ENCODE measurements at places on chromosomes 2 and 18.
A peak's percentile ranks its signal among the peaks of the same experiment; 100 is the strongest.

- DNase-seq, result no peak
These were observed 114.2 kb upstream of the ZNF236 start for GRCh38 chr18:76708071-76708721.

- DNase-seq, result no peak
These were observed 14.4 kb downstream of the NEMP2 start for GRCh38 chr2:190519975-190520767.

- no peak for DNase-seq
These were observed 343.8 kb downstream of the PID1 start for GRCh38 chr2:228927028-228928010.

- DNase-seq, result no peak
These were observed 1568.6 kb upstream of the NXPH2 start for GRCh38 chr2:140348826-140349225.

DNA sequence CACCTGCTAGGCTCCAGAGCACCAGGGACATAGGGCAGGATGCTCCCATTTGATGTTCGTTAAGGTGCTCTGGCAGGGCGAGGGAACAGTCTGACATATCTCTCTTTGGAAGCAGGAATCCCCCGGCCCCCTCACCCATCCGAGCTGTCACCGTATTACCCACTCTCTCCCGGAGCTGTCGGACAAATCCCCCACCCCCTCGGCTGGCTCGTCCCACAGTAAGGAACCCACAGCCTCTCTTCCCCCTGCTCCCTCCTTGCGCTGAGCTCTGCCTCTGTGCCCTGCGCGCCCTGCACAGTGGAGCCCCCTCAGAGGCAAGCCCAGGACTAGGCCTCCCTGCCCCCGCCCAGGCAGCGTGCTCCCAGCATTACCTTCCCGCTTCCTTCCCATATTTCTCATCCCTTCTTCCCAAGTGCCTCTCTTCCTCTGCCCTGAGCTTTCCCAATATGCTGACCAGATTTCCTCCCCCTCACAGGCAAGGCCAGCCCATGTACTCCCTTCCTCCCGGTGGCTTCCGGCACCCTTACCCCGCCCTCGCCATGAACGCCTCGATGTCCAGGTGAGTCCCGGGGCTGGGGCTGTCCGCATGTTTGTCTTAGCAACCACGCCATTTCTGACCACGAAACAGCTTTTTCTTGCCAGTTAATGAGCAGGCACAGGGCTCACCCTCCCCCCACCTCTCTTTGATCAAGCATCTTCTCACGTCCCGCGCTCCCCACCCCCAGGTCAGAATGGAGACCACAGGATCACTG, 23.8 kb downstream of the TGOLN2 start:
- no peak for DNase-seq

GRCh38 chr18:61851940-61852451, 40.8 kb downstream of the RNF152 start:
- DNase-seq, result no peak

- DNase-seq, result peak; percentile 43
These were observed 4.0 kb upstream of the GPR17 start for GRCh38 chr2:127641846-127642507.

DNA sequence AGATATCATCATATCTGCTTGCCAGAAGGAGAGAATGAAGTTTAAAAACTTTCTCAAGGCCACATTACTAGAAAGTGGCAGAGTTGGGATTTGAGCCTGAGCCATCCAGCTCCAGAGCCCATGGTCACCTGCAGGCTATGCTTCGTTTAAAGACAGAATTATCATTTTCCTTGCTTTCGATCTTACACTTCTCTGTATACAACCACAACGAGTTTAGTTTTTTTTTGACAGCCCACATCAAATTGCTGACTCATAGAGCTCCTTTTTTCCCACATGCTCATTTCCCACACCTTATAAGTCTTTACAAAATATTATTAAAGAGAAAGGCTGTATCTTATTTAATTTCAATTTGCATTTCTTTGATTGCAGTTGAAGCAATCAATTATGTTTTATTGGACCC, 6.5 kb downstream of the PLEK start:
- no peak for DNase-seq

DNA sequence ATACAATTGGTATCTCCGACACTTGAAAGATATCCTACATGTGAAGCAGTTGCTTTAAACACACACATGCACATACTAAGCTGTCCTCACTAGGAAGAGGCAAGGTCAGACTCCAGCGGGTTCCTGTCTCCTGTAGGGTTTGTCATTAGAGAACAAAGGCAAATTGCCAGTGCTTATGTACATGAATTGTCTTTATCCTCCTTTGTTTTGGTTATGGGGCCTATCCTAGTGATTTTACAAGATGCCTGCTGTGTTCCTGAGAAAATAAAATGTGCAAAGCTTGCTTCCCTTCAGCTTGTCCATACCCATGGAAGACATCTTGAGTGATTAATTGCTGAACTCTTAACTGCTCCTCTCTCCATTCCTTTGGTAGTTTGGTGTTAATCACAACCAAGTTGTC, 86.7 kb upstream of the SLC39A10 start:
- DNase-seq, result no peak

- DNase-seq, result no peak
These were observed 122.0 kb downstream of the ARHGAP28 start for GRCh38 chr18:6851480-6851879.

- no peak for DNase-seq
These were observed 116.8 kb upstream of the HNMT start for GRCh38 chr2:137847443-137847842.

- no peak for DNase-seq
These were observed 106.3 kb downstream of the RNF144A start for GRCh38 chr2:7023542-7023941.

DNA sequence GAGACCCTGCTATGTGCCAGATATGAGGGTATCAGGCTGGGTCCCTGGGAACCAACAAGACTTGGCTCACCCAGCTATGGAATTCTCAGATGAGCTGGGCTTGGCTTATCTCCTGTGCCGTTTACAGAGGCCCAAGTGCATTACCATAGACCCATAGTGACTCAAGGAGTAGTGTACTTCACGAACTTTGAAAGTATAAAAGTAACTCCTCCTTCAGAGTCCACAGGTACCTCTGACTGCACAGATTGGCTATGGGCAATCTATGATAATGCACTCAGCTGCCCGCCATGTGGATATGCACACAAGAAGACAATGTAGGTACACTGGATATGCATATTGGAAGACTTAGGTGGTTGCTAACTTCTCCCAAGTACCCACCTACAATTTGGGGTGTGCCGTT, 78.4 kb downstream of the QPCT start:
- no peak for DNase-seq

GRCh38 chr18:2223849-2224248, 347.5 kb downstream of the METTL4 start:
- DNase-seq, result no peak

All from activated T-cell treated with anti-CD3 and anti-CD28 coated beads for 1 hour (primary cell).